ENCODE measurements at places on chromosomes 6 and 20.

GRCh38 chr6:42295181-42295580 is 77.5 kb upstream of the MRPS10 start:
- DNase-seq: no peak

DNA sequence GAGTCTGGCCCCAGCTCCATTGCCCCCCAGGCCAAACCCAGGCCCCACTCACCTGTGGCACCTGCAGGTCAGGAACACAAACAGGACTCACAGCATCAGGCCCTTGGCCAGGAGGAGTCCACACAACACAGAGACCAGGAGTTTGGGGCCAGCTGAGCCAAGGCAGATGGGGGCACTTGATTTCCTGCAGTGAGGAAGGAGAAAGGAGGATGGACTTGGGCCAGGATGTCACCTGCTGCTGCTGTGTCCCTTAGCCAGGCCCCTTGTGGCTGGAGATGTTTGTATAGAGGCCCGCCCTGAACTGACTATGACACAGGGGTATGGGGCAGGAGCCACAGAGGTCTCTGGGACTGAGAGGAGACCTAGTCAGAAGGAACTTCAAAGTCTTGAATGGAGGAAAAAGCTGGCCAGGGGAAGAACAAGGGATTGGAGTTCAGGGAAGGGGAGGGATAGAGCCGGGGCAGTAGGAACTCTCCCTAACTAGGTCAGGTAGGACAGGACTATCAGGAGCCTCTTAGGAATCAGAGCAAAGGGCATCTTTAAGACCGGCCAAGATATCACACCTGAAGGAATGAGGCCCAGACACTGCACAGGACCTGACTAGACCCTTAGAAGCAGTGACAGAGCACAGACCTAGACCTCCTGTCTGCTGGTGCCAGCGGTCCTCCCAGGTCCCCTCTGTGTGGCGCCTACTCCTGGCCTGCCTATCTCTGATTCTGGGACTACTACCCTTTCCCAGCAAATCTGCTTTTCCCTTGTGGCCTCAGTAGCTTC is 8.8 kb upstream of the TREML2 start:
- no peak for DNase-seq

- no peak for DNase-seq
These were observed 92.5 kb downstream of the CD83 start for GRCh38 chr6:14210077-14210476.

- no peak for DNase-seq
These were observed 23.5 kb downstream of the SNAP25 start for GRCh38 chr20:10242166-10242565.

DNA sequence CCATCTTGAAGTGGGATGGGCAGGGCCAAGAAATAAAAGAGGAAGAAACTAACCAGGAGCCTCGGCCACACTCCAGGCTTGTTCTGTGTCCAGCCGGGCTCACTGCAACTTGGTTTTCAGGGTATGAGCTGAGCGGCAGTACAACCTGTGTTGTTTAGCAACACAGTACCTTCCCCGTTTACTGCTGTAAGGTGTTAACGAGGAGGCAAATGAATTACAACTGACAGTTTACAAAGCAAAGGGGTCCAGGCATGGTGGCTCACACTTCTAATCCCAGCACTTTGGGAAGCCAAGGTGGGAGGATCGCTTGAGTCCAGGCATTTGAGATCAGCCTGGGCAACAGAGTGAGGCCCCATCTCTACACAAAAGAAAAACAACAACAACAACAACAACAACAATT is 481.3 kb upstream of the SULF2 start:
- no peak for DNase-seq

DNA sequence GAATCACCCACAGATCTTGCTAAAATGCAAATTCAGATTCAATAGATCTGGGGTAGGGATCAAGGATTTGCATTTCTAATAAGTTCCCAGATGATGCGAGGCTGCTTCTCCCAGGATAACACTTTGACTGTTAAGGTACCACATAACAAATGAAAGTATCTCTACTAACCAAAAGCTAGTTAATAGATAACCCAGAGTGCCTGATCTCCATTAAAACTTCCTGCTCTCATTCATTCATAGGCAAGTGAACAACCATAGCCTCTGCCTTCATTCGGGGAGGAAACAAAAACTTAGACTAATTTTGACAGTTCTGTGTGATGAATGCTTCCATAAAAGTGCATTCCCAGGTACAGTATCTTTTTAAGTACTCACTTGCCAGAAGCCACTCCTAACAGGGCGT is 265.6 kb upstream of the BTBD3 start:
- no peak for DNase-seq

DNA sequence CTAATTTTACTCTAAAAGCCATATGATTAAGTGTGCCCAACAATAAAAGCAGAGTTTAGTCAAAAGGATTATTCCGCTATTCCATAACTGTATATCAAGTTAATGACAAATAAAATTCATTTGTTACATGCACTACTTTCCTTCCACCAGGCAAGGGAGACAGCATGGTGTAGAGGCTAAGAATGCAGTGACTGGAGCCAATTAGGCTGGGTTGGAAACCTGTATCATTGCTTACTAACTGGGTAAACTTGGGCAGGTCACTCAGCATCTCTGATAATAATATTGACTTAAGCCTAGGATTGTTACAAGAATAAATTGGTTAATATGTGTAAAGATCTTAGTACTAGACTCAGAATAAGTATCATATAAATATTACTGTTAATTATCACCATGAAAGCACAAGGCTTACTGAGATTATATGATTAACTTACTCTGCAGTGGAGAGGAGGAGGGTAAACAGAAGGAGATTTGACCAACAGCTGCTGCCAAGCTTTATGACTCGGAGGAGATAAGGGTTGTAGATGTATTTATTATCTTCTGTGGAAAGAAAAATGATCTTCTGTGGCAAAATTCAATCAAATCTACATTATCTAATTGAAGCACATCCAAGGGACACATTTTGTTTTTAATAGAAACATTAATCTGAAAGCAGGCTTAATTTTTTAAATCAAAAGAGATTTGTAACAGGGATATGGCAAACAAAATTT is 1459.9 kb downstream of the GRIK2 start:
- peak; percentile 53 for DNase-seq

DNA sequence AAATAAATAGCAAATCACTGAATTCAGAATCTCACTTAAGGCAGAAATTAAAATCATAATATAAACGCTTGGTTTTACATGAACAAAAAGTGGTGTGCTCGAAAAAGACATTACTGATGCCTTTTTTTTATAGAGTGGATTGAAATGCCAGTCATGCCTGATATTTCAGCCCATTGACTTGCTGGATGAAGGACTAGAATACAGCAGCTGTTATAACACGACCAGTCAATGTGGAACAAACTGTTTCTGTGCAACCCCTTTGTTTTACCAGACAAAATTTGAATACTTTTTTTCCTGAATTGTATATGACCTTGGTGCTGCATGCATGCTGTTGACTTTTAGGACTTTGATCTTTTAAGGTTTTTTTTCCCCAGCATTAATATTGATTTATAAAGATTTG is 150.0 kb downstream of the QKI start:
- DNase-seq: no peak

GRCh38 chr6:49252901-49253300 is 210.2 kb downstream of the MMUT start:
- no peak for DNase-seq

Data from NCI-H226 (cell line).